Bone marrow (tissue), 2 donors: ENCODE measurements at places on chromosomes 16 and 17.

- DNase-seq = no peak
These were observed 28.5 kb downstream of the CRLF3 start for GRCh38 chr17:30796016-30796415.

DNA sequence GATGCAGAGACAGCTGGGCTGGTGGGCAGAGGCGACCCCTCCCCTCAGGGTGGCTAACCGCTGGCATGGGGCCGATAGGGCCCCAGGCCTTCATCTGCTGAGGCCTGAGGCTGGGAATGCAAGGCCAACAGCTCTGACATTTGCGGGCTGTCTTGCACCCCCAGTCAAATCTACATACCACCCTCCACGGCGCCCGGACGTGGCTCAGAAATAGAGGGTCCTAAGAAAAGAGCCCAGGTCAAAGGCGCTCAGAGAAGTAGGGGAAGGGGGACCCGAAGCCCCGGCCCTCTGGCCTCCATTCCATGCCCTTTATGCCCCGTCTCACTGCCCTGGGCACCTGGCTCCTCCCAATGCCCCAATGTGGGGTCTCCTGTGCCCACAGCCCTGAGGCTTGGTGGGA lies 142.3 kb downstream of the C16orf78 start:
- DNase-seq = no peak

GRCh38 chr16:1691276-1691675 lies 13.2 kb downstream of the JPT2 start:
- DNase-seq = no peak

DNA sequence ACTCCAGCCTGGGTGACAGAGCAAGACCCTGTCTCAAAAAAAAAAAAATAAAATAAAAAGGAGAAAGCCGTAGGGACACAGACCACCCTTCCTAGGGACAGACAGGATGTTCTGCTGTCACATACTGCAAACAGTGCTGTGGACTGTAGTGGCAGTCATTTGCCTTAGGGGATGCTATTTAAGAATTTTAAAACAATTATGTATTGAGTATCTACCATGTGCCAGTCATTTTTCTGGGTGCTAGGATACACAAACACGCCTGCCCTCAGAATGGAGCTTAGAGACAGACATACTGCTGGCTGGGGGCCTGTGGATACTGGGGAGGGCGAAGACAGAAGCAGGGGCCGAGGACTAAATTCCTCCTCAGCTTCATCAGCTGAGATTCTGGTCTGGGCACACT lies 45.5 kb downstream of the MRC2 start:
- no peak for DNase-seq

DNA sequence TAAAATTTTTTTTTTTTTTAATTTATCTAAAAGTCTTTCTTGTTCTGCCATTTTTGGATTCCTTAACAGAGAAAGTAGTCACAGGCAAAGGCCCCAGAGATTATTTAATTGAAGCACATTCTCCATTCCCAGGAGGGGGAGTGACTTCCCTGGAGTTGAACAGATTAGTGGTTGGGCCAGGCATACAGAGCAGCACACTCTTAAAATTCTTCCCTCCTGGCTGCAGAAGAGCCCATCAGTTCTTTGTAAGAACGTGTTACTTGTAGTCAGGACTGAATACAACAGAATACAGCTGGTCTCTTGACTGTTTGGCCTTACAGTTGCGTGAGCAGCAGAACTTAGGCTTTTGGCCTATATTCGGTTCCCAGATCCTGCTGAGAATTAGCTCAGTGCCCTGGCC lies 1.8 kb downstream of the ALKBH5 start:
- DNase-seq = no peak

GRCh38 chr17:31158746-31159377 lies 64.1 kb downstream of the NF1 start:
- DNase-seq = no peak
